ENCODE measurements at places on chromosomes 4 and X. TPM values are rescaled to one million over a fixed set of nuclear protein-coding genes. Genes with fewer than 3 reads are reported as not detected.

DNA sequence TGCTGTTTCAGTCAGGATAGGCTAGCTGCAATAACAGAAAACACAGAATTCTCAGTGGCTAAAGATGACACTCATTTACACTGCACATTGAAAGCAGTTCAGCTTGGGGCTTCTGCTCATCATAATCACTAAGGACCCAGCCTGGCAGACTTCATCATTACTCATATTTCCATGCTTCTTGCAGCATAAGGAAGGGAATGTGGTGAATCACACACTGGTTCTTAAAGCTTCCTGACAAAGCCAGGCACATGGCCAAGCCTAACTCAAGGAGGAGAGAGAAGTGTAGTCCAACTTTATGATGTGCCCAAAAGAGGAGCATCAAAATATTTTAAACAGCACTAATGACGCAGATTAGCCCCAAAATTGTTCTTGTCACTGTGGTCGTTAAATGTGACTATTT lies 186.5 kb downstream of the BANK1 start:
- no peak for DNase-seq

The GAGE13 gene
- not detected for total RNA-seq

The RAB40AL gene
- total RNA-seq: 0.63 TPM

DNA sequence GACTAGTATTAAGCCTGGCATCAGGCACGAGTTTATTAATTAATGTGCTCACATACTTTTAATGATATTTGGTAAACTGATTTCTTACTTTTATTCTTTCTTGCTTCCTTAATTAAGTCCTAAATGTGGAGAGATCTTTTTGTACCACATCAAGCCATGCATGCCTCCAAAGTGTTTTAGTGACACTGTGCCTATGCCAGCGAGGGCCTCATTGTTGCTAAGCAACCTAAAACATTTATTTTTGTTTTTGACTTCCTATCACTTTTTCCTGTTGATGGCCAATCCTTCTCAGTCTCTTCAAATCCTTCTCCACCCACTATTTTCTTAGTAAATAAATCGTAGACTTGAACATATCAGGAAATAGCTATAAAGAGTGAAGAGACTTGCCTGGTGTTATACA lies 5.5 kb upstream of the NSUN7 start:
- no peak for DNase-seq

Measured in type B pancreatic cell (in vitro differentiated cells).